GM23248 (cell line): ENCODE measurements at places on chromosomes 12 and 14.

- peak; percentile 69 for DNase-seq
These were observed 10.3 kb downstream of the NAB2 start for GRCh38 chr12:57099047-57099714.

DNA sequence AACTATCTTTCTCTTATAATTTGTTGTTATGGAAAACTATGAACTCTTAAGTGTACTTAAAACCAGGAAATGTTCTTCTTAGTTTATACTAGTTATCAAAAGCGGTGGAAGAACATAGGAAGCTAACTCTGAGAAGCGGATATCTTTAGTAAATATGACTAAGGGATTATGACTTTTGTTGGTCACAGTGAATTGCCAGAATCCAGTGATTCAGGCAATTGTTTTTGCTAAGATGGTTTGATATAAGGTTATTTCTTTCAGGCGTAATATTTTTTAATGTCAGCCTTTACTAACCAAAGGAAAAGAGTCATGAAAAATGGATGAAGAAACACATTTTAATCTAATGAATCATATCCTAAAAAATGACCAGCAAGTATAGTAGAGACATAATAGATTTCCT lies 473.5 kb downstream of the FOXG1 start:
- DNase-seq: peak; percentile 88

- peak; percentile 92 for DNase-seq
These were observed at the start of gene ENO2 for GRCh38 chr12:6914246-6914946. Gene ENO2 (plus strand): TSS chr12:6914580. CDS start chr12:6915833, 1,253 bp downstream.

- peak; percentile 48 for DNase-seq
These were observed 55.6 kb upstream of the ACTN1 start for GRCh38 chr14:69034612-69035262.

GRCh38 chr12:570435-570920 lies 92.8 kb downstream of the NINJ2 start:
- peak; percentile 96 for DNase-seq

- no peak for DNase-seq
These were observed 172.3 kb upstream of the GRIP1 start for GRCh38 chr12:66851134-66851533.
